ENCODE measurements at places on chromosomes 2 and 18.

DNA sequence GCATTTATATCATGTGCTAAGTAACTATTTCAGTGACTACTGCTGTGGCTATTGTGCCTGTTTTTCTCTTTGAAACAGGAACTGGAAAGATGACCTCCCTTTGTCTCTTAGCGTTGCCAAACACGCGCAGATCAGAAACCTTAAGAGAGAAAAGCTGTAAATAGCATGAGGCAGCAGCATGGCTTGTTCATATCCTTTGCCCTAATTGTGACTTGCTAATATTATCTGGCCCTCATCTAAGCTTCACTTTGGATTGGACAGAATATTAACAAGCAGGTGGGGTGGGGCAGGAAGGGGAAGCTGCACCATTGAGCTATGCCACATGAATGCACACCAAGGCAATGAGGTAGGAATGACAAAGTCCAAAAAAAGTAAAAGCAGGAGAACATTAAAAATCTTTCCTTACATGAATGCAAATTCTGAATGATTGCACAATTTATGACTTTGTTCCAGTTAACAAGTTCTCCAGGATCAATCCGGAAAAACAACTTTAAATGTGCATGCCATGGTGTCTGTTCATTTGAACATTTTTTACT is 128.4 kb downstream of the IRS1 start:
- DNase-seq = no peak

DNA sequence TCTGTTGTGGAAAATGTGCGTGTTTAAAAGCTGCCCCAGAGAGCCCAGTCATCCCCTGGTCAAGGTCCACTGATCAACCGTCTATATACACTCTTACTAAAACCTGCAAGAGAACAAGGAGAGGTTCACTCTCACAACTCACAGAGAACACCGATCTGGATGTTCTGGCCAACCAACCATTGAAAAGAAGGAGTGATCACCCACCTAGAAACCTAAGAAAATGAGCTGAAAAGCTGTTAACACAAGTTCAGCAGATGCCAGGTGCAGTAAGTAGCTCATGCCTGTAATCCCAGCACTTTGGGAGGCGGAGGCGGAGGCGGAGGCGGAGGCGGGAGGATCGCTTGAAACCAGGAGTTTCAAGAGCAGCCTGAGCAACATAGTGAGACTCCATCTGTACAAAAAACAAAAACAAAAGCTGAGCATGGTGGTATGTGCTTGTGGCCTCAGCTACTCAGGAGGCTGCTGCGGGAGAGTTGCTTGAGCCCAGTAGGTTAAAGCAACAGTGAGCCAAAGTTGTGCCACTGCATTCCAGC is 14.5 kb downstream of the ATG16L1 start:
- DNase-seq = no peak

DNA sequence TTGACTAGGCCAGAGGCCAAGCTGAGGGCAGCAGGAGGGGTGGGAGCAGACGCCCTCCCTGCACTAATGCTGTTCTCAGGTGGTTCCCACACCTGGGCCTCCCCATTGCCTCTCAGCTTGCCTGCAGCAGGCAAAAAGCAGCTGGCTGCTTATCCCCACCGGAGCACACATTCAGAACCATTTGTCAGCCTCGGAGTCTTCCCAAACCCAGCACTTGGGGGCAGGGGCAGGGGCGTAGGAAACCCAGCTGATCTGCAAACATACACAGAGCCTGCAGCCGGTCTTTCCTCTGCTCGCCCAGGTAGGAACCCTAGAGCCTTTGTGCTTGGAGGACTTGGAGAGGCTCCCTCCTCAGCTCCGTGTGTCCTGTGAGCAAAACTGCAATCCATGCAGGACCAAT is 249.8 kb downstream of the CYP26B1 start:
- DNase-seq = no peak

- DNase-seq = no peak
Observed at GRCh38 chr2:54258166-54258565, 2.1 kb upstream of the TSPYL6 start.

DNA sequence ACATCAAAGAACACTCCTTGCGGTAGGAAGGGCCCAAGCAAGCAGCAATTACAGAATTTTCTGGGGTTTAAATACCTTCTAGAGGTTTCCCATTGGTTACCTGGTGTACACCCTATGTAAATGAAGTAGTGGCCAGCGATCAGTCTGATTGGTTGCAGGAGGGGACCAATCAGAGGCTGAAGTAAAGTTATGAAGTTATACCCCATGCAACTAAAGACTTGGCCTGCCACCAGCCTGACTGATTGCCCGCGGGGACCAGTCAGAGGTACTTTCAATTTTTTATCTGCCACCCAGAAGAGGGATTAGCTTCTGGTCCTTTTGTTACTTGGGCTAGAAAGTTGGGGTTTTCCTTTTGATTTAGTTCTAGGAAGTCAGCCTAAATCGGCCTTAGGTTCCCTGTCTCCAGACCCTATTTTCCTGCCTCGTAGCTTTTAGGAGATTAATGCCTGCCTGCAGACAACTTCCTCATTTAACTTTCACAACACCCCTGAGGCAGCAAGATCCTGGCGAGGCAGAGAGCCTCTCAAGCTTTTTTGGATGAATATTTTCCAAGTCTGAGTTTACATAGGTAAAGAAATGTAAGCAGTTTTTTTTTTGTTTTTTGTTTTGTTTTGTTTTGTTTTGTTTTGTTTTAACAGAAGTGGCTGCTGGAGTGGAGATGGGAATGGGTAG is 1.5 kb upstream of the DGUOK start:
- DNase-seq = no peak

- no peak for DNase-seq
Observed at GRCh38 chr2:9765611-9766531, 77.4 kb upstream of the TAF1B start.

GRCh38 chr2:3472966-3473365 is 46.4 kb downstream of the ADI1 start:
- DNase-seq = no peak

DNA sequence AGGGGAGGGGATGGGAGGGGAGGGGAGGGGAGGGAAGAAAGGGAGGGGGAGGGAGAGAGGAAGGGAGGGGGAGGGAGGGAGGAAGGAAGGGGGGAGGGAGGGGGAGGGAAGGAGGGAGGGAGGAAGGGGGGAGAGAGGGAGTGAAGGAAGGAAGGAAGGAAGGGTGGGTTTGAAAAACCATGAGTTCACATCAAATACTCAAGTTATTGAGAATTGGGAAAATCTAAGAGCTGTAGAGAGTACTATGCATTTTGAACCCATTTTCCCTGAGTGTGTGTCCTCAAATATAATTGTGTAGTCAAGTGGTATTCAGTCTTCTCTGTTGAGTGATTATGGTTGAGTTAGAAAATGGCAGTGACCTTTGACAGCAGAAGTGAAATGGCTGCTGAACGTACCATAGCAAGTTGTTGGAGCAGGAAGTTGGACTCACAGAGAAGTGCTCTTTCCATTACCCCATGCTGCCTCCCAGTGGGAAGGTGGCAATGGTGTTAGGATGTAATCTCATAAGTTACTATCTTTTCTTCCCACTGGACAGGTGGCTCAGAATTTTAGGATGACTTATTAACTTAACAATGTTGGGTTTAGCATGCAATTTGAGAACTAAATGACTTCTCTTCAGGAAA is 214.6 kb downstream of the SETBP1 start:
- no peak for DNase-seq

DNA sequence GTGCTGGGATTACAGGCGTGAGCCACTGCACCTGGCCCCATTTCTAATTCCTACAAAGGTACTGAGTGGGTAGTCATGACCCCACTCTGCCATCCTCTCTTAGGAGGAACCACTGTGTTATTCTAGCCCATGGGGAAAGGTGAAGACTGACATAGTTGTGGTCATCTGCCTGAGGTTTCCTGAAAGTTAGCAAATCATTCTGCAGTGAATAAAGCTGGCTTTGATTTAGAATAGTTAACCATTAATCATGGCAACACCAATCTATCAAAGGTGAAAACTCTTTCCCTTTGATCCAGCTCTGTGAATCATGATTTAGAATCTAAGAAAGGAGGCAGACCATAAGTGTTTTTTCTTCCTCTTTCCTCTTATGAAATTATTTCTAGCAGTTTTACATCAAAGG is 50.8 kb downstream of the SUMO1 start:
- no peak for DNase-seq

DNA sequence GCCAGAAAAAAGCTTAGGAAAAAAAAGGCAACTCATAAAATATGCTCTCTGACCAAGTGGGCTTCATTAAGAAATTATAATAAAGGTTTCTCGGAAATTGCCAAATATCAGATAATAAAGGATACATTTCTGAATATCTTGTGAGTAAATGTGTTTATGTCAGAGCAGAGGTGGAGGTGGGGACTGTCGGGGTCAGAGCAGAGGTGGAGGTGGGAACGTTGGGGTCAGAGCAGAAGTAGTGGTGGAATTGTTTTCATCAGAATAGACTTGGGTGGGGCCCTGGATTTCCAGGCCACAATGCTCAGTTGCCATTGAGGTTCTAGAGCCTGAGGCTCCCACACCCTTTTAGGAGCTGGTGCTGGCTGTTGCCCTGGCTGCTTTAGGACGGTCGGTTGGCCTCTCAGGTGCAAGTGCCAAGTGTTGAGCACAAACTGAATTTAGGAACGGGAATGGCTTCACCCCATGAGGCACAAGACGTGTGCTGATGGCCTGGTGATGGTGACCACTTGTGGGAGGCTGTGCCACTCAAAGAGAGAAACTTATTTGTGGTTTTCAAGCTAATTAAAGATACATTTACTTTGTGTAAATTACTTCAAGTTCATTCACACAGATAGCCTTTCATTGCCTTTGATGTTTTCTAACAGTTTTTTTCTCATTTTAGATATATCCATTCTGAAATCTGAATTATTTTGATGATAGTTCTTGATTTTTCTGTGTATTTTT is 131.5 kb downstream of the ATP9B start:
- no peak for DNase-seq

DNA sequence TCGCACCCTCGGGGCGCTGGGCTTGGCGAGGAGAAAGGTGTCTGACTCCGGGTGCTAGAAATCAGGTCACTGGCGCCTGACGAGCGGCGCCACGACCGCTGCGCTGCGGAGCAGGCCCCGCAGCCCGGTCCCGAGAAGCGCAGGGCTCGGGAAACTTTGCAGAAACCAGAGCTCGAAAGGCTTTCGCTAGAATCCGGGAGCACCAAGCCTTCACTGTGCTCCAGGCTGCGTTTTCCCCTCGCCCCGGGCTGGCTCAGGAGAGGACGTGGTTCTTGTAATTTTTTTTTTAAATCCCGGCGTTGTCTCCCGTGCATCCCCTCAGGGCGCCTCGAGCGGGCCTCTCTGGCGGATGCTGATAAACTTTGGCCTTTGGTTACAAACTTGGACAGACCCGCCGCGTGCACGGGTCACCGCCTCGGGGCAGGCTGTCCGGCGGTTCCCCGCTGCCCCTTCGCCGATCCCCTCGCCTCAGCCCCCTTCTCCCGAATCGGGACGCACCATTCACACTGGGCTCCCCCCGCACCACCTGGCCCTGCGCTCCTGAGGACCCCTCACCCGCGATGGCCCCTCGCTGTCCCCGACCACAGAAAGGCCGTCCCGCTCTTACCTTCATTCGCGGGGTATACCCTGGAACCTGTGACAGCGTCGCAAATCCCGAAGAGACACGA is 419 bp downstream of the EPHA4 start:
- no peak for DNase-seq

DNA sequence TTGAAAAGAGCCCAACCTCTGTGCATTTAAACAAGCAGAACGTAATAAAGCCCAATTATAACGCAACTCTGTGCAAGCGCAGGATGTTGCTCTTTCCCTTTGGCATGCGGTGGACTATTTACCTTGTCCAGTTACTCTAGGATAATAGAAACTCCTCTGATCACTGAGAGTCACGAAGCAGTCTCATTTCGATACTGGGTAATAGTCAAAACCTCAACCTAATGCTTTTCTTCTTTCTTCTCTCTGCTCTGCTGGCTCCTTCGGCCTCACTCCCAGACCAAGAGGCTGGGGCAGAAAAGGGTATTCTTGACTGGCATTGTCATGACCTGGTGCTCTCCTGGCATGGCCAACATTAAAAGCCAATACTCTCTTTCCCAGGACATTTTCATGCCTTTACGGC is 89.7 kb upstream of the GCFC2 start:
- DNase-seq = no peak

- DNase-seq = no peak
Observed at GRCh38 chr2:12488352-12489318, 228.1 kb upstream of the TRIB2 start.

DNA sequence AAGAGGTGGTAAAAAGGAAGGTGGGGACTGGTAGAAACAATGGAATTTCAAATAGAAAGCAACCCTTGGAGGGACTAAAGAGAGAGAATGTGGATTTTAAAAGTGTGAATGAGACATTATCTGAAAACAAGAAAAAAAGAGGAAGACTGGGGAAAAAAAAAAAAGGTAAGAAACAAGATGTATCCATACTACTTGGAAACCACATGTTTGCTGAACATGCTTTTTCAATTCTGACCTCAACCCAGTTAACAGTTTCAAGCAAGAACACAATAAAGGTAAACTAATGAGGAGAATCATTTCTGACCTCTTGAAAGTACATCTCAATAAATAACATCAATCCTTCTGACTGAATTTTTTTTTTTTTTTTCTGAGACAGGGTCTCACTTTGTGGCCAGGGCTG is 2.6 kb downstream of the FARSB start:
- no peak for DNase-seq

- no peak for DNase-seq
Observed at GRCh38 chr2:209472871-209473270, 49.0 kb downstream of the MAP2 start.

DNA sequence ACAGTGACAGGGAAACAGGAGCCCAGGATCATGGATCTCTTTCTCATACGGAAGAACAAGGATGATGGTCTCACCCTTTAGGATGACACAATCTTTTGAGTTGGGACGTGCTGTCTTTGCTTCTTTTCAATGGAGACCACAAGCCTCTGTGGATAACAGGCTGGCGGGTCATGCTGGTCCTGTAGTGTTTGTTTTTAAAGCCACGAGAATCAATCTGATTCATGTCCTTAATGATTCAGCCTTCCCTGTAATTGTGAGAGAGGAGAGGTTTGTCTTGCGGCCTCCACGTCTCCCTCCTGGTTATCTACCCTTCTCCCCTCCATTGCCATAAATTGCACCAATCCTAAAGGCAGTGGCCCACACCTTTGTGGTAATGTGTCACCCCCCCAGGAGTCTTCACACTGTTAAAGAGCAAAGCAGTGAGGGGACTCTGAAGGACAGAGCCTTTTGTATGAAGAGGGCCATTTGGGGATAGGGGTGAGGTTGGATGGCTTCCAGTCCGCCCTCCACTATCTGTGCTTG is 87.7 kb upstream of the TGFA start:
- DNase-seq = no peak

GRCh38 chr2:29991086-29991485 is 69.7 kb upstream of the ALK start:
- DNase-seq = no peak

- no peak for DNase-seq
Observed at GRCh38 chr2:108587621-108588020, 53.4 kb downstream of the LIMS1 start.

DNA sequence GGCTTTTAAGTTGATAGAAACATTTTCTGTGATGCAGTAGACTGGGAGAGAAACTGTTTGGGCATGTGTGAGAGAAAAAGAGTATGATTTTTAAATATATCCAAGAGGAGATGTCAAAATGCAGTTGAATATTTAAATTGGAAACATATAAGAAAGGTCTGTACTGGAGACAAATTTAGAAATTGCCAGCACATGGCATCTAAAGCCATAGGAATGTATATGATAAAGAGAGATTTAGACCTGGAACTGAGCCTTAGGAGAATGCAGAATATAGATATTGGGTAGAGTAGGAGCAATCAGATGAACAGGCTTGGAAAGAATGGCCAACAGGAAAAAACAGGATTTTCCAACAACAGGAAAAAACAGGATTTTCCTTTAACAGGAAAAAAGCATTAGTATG is 680.8 kb downstream of the MBD2 start:
- no peak for DNase-seq

- DNase-seq = no peak
Observed at GRCh38 chr2:165700531-165700930, 93.5 kb downstream of the GALNT3 start.

- no peak for DNase-seq
Observed at GRCh38 chr2:120531863-120532600, 186.1 kb downstream of the INHBB start.

All from forelimb muscle (tissue), 1 donor.